ENCODE measurements at places on chromosomes 1 and 21. TPM values are rescaled to one million over a fixed set of nuclear protein-coding genes. Genes with fewer than 3 reads are reported as not detected.

HSD11B1 gene
- total RNA-seq: not detected

TENT5C gene
- 150 TPM for total RNA-seq

RABGGTB gene
- 193 TPM for total RNA-seq

KANK4 gene
- not detected for total RNA-seq

PLA2G2A gene
- not detected for total RNA-seq

LIN9 gene
- 1.3 TPM for total RNA-seq

OVAAL gene
- not detected for total RNA-seq

DNA sequence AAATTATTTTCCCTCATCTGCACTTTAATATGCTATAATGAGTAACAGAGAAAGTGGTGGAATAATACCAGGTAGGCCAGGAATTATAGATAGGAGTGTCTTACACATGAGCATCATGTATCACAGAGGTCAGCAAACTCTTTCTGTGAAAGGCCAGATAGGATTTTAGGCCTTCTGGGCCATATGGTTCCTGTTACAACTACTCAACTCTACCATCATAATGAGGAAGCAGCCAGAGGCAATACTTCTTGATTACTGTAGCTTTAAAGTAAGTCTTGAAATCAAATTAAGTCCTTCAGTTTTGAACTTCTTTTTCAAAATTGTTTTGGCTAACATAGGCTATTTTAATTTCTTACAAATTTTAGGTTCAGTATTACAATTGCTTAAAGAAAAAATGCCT is 32.1 kb upstream of the IGSF3 start:
- no peak for DNase-seq

- DNase-seq: no peak
These were observed 176.8 kb downstream of the ATP6V1G3 start for GRCh38 chr1:198363625-198364151.

DNA sequence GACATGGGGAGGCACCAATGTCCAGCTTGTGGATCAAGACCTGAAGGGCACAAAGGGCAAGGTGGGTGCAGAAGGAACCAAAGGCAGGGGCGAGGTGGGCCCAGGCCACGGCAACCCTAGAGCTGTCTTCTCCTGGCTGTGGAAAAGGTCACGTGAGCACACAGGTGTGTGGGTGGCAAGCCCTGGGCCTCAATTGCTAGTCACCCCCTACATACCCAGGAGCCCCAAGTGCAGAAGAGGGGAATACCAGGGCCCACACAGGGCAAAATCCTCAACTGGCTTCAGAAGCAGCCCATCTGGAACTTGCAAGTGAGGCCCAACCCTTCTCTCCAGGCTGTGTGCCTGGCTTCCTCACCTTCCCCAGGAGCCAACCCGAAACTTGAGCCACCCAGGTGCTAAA is 25.6 kb downstream of the ZBTB17 start:
- DNase-seq: no peak

DNA sequence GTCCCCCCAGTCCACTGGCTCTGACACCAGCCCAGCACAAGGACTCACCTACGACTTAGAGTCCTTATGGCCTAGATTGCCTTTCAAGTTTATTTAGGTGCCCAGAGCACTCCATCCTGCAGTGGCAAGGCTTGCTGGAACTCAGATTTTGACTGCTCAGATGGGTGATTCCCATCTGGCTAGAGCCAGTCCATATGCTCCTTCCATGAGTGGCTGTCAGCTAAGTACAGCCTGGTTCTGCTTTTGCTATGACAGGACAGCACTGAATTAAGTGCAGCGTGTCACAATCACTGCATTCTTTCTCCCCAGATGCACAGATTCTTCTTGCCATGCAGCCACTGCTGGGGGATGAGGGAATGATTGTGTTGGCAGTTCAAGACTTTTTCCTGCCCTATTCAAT is 43.8 kb downstream of the GPR52 start:
- no peak for DNase-seq

GRCh38 chr1:202809597-202810159 is 1.1 kb upstream of the PCAT6 start:
- no peak for DNase-seq

DNA sequence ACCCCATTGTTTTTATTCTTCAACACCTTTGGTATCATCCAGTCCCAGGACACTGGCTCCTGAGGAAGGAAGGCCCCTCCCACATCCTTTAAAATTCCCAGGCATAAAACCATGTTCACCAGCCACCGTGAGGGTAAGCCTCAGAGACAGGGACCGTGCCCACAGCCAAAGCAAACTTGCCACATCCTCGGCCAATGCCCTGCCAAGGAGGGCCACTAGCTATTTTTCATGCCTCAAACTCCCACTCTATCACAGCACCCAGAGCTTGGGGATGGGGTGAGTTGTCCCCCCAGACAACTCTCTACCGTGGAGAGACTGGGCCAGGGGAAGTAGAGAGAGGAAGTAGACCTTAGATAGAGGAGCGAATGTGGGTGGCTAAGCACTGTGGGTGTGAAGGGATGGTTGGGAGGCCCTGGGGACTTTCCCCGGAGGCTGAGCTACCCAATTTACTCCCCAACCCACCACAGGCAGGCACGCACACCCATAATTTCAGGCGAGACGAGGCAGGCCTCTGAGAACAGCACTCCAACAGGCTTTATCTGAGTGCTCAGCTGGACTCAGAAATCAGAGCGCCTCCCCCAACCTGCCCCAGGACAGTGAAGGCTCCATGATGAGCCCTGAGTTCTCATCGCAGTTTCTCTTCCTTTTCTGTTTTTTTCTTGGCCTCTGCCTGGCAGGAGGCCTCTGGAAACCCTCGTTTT is 15.9 kb upstream of the BTG2 start:
- peak; percentile 98 for DNase-seq

DNA sequence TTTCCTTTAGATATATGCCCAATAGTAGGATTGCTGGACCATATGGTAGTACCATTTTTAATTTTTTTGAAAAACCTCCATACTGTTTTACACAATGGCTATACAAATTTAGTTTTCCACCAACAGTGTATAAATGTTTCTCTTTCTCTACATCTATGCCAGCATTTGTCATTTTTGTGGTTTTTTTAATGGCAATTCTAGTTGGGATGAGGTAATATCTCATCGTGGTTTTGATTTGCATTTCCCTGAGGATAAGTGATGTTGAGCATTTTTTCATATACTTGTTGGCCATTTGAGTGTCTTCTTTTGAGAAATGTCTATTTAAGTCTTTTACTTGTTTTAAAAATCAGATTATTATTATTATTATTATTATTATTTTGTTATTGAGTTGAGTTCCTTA is 35.5 kb downstream of the PLA2G4A start:
- DNase-seq: no peak

- DNase-seq: no peak
These were observed 86.6 kb downstream of the DMRTB1 start for GRCh38 chr1:53545663-53546408.

DNA sequence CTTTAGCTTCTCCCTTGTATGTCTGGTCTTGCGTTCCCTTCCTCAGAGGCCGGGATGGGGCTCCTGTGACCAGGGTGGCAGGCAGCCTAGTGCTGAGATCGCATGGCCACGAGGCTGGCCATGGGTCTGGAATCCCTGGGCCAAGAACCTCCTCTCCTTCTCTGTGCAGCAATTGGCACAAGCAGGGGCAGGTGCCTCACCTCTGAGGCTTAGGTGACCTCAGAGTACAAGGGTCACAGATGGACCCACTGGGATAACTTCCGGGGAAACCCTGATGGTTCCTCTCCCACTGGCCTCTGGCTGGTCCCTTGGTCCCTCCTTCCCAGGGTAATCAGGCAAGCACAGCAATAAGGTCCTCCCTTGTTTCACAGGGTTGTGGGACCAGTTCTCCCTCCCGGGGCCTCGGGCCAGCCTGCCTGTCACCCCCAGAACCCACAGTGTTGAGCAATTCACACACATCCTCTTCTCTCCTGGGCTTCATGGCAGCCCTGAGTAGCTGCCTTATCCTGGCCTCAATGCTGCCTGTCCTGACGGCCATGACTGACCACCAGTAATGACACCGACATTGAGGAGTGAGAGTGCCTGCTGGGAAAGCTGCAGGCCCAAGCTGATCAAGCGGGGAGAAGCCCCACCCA is 38.6 kb downstream of the BMP8A start:
- DNase-seq: no peak

DNA sequence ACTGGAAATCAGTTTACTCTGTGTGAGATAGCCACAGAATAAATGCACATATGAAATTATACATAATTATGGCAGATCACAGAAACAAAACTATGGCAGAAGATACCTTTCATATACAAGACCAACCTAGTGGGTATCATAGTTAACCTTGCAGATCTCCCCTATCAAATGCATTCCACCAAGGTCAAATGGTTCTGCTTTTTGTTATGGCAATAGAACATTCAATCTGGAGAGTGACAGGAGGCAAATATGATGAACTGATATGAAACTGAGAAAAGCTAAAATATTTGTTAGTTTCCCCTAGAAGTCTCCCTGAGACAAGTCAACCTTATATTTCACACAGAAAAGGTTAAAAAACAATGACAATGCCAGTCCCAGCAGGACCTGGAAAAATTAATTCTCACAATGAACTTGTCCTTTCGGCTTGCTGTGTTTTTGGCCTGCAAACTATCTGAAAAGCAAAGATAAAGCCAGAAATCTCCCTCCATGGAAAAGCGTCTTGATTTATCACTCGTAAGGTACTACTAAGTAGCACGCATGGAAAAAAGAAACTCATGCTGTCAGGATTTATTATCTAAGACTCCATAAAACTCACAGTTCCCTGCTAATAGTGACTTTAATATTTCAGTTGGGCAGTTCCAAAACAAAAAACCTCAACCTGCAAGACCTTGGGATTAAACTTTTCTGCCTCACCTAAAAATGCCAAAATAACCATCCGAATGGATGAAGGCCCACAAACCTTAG is 174.3 kb downstream of the TGFBR3 start:
- DNase-seq: no peak
